Transverse colon (tissue), 4 donors: ENCODE measurements at places on chromosomes 11 and 22. TPM values are rescaled to one million over a fixed set of nuclear protein-coding genes. Genes with fewer than 3 reads are reported as not detected.
A peak's percentile ranks its signal among the peaks of the same experiment; 100 is the strongest.

GRCh38 chr22:49112176-49112575, 715.5 kb downstream of the BRD1 start:
- no peak for DNase-seq

DNA sequence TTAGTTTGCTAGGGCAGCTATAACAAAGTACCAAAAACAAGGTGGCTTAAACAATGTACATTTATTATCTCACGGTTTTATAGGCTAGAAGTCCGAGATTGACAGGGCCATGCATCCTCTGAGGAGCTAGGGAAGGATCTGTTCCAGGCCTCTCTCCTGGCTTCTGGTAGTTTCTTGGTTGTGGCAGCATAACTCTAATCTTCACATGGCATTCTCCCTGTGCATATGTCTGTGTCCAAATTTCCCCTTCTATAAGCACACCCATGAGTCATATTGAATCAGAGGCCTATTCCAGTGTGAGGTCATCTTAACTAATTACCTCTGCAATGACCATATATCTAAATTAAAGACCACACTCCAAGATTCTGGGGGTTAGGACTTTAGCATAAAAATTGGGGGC, 31.3 kb upstream of the MMP13 start:
- DNase-seq = no peak

DNA sequence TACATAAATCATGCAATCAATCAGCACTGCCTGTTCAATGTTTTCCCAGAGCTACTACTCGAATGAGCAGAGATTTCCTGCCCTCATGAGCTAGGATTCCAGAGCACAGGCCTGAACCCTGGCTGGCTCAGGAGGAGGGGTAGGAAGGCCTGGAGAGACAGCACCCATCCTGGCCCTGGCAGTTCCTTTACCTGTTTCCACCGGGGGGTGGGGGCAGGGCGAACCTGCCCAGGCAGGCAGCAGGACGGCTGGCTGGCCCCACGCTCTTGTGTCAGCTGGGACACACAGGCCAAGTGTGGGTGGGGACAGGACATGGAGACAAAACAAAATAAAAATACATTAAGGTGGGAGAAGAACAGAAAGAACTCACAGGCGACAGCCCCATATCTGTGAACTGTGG, 109.8 kb upstream of the BID start:
- DNase-seq = no peak

- peak; percentile 35 for DNase-seq
Observed at GRCh38 chr11:26753723-26754504, 32.1 kb upstream of the SLC5A12 start.

RGL4 gene
- not detected for total RNA-seq

APOA5 gene
- not detected for total RNA-seq

- DNase-seq = no peak
Observed at GRCh38 chr11:29606330-29607031, 410.3 kb downstream of the KCNA4 start.

DNA sequence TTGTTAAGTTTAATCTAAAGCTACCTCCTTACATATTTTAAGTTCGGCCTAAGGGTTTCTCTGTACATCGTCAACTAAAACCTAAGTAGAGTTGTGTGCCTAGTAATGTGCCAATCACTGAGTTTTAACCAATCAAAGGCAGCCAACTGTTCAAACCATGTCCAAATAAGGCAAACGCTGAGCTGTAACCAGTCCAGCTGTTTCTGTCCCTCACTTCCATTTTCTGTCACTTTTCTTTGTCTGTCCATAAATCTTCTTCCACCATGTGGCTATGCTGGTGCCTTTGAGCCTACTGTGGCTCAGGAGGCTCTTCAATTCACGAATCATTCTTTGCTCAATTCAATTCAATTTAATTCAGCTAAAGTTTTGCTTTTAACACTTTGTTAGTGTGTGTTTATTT, 13.9 kb upstream of the ATXN10 start:
- no peak for DNase-seq

DNA sequence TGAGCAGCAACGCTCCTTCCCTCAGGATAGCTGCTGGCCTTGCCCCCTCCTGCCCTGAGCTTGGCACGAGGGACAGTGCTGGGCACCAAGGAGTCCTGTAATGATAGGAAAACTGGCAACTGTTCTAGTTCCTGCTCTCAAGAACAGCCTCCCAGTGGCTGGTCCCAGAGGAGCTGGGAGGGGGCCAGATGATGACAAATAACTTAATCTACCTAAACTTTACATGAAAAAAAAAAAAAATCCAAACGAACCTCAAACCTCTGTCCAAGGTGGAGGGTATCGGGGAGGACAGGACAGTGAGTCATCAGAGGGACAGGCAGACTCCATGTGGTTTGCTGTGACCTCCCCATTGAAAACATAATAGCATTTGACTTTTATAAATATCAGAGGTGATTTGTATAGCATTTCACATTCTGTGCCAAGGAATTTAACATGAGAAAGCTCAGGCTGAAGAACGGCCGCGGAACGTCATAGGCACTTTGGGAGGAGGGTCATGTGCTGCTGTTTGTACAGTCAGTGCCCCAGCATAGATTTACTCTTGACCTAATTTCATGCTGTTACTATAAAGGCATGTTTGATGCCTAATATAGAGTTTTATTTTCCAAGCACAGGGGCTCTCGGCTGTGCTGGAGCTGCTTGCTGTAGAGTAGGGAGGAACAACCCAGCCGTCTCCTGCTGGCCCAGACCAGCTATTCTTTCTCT, 98.2 kb upstream of the NNMT start:
- peak; percentile 63 for DNase-seq

DNA sequence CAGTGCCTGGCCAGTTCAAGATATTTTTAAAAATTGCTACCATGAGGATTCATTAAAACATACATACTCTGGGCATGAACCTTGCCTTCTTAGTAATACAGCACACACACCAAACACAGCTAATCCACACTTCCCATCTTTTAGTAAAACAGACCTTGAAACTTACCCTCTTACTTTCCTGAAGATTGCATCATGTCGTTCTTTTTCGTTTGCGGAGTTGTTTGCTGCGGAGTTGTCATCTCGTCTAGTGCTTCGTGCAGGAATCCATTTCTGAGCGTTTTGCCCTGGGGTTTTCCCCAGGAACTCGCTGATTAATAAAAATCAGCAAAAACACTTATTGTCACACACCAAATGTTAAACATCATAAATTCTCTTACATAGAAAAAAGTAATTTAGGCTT, 3.0 kb downstream of the EIF4G2 start:
- no peak for DNase-seq
